Fibroblast of villous mesenchyme (primary cell): ENCODE measurements at places on chromosomes 1 and 21.

- DNase-seq: no peak
Measured at GRCh38 chr1:245809361-245809760, 654.6 kb downstream of the KIF26B start.

GRCh38 chr1:177927021-177927596 lies 42.7 kb downstream of the SEC16B start:
- DNase-seq: peak; percentile 90

- DNase-seq: peak; percentile 29
Measured at GRCh38 chr1:198174297-198174696, 17.5 kb downstream of the NEK7 start.

DNA sequence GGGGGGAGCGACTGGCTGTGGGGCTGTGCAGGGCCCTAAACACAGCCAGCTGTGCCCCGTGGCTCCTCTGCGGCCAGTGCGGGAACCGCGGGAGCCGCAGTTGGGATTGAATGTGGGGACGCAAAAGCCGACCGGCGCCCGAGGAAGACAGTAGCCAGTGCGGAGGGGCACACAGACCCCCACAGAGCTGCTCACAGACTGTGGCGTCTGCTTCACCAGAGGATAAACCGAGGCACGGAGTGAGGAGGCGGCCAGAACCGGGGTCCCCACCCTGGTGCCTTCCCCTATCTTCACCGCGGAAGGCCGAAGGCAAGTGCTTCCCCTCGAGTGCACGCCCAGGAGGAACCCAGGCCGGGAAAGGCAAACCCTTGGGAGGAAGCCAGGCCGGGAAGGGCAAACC lies 8.7 kb upstream of the TMEM52 start:
- no peak for DNase-seq

DNA sequence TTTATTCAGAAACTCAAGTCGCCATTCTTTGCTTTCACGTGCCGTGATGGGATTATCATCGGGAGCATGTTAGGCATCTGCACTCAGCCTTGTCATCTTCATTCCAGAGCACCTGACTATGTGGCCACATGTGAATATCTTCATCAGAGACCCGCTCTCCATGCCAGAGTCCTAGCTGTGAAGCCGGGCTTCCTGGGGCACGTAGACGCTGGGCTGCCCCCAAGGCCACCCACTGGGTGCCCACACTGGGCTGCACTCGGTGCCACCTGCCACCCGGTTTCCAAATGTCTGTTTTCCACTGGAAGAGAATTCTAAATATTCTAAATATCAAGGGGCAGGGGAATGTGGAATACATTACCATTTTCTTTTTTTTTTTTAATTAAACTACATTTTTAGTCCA lies 43.8 kb downstream of the SLC37A1 start:
- DNase-seq: no peak

- DNase-seq: peak; percentile 75
Measured at GRCh38 chr1:100955322-100955721, 59.4 kb downstream of the SLC30A7 start.

- DNase-seq: no peak
Measured at GRCh38 chr1:107058245-107059032, 2.0 kb downstream of the PRMT6 start.

- DNase-seq: peak; percentile 99
Measured at GRCh38 chr21:44962403-44962966, 22.7 kb downstream of the SLX9 start.

GRCh38 chr1:203291201-203292096 lies 13.9 kb upstream of the BTG2 start:
- DNase-seq: peak; percentile 64

GRCh38 chr1:118984722-118985639 lies 3.2 kb downstream of the TBX15 start:
- no peak for DNase-seq

DNA sequence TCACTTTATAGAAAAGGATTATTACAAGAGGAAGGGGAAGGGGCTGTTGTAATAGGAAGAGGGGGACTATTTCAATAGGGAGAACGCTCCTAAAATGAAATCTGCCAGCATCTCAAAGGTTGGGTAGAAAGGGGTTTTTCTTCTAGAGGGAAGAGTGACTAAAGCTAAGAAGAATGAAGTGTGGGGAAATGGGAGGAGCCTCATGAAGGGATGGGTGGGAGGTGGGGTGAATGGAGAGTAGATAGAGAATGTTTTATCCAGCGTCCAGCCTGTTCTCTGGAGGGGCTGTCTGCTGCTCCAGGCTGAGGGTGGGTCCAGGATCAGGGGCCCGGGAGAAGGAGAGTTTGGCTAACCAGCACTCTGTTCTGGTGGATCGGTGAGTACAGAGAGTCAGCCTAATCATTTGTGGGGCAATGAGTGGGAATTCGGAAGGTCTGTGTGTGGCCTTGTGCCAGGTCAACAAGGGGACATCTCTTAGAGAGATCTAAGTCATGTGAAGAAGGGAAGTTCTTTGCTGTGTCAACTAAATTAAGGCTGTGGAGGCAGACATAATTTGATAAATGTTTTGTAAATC lies 25.2 kb downstream of the VN1R5 start:
- DNase-seq: no peak

DNA sequence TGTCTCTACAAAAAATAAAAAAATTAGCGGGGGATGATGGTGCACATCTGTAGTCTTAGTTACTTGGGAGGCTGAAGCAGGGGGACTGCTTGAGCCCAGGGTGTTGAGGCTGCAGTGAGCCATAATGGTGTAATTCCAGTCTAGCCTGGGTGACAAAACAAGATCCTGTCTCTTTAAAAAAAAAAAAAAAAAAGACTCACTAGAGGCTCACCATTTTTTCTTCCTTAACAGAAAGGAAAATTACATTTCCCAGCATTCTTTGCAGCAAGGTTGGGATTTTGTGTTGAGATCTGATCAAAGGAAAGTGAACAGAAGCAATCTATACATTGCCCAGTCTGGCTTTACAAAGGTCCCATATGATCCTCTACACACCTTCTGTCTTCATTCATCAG lies 21.5 kb downstream of the GFI1 start:
- DNase-seq: no peak
